ENCODE measurements at places on chromosomes 2 and 18.

DNA sequence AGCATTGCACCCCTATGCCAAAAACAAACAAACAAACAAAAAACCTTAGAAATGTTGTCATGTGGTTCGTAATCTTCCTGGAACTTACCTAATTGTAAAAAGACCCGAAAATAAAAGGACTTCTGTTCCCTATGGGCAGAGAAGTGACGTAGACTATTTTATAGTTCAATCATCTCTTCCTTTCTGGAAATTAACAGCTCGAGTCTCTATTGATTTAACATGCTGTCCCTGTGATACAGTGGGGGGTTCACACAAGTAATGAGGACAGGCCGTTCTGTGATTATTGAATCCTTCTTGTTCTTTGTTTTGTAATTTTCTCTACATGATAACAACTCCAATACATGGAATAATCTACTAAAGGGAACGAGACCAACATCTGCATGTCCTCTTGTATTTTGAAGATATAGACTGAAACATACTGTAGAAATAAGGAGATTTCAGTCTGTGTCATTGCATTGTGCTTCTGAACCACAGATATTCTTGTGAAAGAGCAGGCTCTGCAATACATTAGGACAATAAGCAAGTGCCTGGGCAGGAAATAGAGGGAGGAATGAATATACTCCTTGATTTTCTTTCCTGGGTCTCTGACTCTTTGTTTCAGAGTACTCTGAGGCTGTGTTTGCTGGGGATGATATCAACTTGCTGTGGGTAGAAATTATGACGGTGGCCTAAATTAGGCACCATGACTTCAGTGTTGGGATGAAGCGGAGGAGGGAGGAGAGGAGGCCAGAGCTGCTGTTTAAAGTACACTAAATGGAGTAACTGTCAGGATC lies 65.7 kb upstream of the PPM1B start:
- DNase-seq = no peak

DNA sequence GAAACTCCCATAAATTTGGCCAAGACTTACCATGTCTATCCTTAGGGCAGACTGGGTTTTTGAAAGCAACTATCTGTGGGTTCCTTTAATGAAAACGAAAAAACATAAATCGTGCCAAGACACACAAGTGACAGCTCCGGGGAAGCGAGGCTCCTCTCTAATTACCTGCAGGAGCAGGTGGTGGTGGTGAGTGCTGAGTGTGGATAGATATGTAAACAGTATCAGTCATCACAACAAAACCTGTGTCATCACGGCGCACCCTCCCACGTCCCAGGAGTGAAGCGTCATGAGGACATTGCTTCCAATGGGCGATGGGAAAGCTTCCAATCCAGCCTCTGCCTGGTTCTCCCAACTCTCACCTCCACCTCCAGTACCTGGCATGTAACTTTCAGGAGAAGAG lies 31.3 kb downstream of the ACKR3 start:
- no peak for DNase-seq

GRCh38 chr18:76952747-76953146 lies 130.4 kb downstream of the ZNF236 start:
- no peak for DNase-seq

DNA sequence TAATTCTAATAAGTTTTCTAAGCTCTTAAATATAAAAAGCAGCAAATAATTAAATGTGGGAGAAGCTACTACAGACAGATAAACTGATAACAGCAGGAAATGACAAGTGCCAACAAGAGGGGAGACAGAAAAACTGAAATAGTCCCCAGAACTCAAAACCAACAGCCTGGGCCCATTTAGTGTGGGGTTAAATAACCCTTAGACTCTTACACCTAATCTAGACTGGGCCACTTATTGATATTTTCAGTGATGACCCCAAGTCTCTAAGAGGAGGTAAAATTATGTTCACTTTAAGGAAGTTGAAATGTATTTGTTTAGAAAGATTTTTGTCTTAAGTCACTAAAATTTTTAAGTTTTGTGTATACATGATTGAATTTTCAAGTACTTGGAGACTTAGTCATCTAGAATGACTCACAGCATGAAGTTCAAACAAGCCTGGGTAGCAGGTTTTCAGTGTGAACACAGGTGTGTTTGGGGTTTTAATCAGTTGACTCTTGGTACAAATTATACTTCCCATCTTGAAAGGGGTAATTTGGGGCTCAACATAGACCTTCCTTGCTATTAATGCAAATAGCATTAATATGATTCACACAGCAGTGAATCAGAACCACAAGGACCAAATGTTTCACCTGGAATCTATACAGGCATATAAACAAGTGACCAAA lies 54.9 kb upstream of the MYO3B start:
- no peak for DNase-seq

DNA sequence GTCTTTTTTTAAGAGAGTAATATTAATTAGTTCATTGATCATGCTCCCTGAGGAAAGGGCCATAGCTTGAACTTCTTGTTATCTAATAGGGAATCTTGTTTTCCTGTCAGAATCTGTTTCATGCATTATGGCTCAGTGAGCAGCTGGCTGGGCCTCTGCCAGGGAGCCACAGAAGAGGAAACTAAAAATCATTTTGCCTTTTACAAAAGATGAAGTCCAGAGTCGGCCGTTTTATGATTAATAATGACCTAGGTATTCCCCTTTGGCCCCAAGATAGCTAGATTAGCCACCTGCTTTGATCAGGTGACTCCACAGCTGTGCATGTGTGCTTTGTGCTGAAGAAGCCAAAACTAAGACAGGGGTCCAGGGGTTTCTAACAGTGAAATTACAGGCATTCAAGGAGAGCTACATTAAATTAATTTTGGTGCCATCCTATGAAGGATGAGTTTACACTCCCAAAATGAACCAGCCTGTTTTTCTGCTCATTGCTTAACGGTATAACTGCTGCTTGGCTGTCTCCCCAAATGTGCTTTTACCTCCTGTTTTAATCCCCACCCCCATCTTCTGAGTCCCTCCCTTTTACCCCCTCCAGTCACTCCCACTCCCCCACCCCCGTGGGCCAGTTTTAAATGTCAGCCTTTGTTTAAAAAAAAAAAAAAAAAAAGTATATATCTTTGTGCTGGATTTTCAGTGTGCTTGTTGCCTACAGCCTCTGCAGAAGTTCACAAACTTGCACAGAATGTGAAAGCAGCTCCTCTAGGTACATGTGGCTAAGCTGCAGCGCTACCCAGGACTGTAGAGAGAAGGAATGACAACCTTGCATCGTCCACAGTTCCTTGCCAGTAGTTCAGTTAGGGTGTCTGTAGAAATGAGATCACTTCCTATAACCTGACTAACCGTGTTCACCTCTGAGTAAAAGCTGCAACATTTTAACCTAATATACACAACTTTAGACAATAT lies 93.1 kb downstream of the CABLES1 start:
- DNase-seq = no peak

All from stimulated activated CD4-positive, alpha-beta T cell treated with anti-CD3 and anti-CD28 coated beads, Interleukin-15, amount 100 ng/mL, for 1 hour (primary cell).